Fibroblast of lung (primary cell): ENCODE measurements at places on chromosomes 16 and 17.

GRCh38 chr16:9526791-9527190, 435.3 kb downstream of the HAPSTR1 start:
- no peak for DNase-seq

- DNase-seq = peak; percentile 32
These were observed 25.3 kb upstream of the KSR1 start for GRCh38 chr17:27430882-27431491.

GRCh38 chr16:3712861-3713372, 4.4 kb downstream of the TRAP1 start:
- no peak for DNase-seq

DNA sequence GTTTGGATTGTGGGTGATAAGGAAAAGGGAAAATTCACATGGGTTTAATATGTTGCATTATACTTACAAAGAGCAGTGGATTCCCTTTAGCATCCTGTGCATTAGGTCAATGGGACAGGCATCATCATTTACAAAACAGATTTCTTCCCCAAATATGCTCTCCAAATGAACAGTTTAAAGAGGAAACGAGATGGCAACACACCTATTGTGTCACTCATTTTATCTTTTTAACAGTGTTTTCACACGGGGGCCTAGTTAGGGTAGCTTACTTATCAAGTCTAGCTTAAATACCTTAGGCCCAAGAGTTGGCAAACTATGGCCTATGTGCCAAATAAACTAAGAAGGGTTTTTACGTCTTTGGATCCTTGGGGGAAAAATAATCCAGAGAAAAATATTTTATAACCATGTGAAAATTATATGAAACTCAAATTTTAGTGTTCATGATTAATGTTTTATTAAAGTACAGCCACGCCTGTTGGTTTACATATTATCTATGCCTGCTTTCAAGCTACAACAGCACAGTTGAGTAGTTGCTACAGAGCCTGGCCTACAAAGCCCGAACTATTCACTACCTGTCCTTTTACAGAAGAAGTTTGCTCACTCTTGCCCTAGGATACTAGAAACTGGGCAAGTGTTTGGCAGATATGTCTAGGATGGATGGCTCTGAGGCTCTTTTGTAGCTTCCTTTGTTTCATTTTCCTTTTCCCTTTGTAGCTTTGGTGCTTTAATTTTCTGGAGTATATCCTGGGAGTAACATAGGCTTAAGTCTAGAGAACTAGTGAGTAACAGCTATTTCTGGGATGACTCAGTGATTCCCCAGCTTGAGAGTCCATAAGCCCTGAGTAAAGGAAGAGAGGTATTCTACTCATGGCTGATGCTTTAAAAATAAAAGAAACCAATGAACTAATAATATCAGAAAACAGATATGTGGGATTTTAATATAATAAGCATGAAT, 12.4 kb downstream of the NUP93 start:
- DNase-seq = peak; percentile 91

- DNase-seq = no peak
These were observed 62.3 kb upstream of the HS3ST2 start for GRCh38 chr16:22751685-22752084.

GRCh38 chr17:79619636-79620206, 8.9 kb upstream of the RBFOX3 start:
- no peak for DNase-seq

DNA sequence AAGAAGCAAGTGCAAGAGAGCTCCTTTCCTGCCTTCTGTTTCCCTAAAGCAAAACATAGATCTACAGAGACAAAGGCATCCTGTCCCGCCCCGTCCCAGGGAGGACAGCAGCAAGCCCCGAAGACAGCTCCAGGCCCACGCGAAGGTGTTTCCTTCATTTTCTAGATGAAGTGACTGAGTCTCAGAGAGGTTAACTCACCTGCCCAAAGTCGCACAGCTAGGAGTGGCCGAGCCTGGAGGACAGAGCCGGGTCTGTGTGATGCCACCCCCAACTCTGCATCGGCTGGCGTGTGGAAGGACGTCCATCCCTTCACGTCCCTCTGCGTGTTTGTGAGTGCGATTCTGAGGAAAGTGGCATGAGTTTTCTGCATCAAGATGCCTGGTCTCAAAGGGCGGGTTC, 187.2 kb upstream of the CHMP6 start:
- no peak for DNase-seq

GRCh38 chr16:89431158-89431584, 59.2 kb downstream of the ANKRD11 start:
- DNase-seq = peak; percentile 89

GRCh38 chr16:10123141-10123540, 59.1 kb downstream of the GRIN2A start:
- DNase-seq = no peak

- no peak for DNase-seq
These were observed 125.3 kb upstream of the SALL1 start for GRCh38 chr16:51276336-51276735.

DNA sequence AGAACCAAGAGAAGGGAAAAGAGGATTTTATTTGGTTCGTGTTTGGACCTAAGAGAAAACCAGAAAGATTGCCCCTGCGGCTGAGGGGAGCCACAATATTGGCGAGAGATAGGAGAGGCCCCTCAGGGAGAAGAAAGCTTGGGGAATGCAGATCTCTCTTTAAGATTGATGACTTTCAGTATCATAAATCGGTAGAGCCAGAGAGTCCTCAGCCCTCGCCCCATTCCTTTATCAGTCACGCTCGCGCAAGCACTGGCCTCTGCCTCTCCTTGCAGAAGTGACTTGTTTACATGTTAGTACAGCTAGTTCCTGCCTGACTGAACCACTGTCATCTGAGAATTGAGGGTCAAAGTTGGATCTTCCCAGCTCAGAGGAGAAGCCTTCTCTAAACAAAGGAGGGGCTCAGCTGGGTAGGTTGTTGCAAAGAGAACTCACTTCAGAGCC, 21.5 kb upstream of the KRT19 start:
- DNase-seq = no peak

DNA sequence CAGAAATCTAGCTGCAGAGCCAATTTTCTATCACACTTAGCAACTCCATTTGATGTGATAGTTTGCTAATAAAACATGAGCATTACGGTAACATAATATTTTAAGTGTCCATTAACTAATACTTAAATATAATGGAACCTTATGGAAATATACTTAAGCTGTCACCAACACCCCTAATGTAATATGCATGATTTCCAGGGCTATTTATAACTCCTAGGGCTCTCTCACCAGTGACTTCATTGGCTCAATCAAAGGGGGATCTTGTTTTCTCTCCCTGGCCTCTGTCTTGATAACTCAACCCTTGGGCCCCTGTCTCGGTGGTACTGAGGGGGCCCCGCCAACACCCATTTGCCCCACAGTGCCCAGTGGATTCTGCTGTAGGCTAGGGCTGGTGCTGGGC, 170.4 kb downstream of the SALL1 start:
- DNase-seq = no peak

GRCh38 chr16:24810951-24811843, 34.6 kb upstream of the SLC5A11 start:
- DNase-seq = no peak

DNA sequence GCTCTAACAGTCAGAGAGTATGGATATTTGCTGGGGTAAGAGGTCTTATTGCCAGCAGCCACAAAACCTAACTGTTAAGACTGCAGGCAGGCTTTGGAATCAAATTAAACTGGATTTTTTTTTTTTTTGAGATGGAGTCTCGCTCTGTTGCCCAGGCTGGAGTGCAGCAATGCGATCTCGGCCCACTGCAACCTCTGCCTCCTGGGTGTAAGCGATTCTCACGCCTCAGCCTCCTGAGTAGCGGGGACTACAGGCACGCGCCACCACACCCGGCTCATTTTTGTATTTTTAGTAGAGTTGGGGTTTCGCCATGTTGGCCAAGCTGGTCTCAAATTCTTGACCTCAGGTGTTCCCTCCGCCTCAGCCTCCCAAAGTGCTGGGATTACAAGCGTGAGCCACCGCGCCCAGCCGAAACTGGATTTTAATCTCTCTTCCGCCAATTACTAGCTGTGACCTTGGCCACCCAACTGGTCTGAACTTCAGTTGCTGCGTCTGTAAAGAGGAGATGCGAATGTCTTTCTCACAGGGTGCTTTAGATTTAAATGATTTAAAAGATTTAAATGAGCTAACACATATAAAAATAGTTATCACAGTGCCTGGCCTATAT, 842 bp downstream of the MRPL10 start:
- DNase-seq = no peak

GRCh38 chr16:80570106-80570478, 29.3 kb downstream of the DYNLRB2 start:
- peak; percentile 95 for DNase-seq

- no peak for DNase-seq
These were observed 12.0 kb downstream of the CPSF4L start for GRCh38 chr17:73249700-73250099.

GRCh38 chr16:86971251-86971650, 345.9 kb downstream of the C16orf95 start:
- no peak for DNase-seq

DNA sequence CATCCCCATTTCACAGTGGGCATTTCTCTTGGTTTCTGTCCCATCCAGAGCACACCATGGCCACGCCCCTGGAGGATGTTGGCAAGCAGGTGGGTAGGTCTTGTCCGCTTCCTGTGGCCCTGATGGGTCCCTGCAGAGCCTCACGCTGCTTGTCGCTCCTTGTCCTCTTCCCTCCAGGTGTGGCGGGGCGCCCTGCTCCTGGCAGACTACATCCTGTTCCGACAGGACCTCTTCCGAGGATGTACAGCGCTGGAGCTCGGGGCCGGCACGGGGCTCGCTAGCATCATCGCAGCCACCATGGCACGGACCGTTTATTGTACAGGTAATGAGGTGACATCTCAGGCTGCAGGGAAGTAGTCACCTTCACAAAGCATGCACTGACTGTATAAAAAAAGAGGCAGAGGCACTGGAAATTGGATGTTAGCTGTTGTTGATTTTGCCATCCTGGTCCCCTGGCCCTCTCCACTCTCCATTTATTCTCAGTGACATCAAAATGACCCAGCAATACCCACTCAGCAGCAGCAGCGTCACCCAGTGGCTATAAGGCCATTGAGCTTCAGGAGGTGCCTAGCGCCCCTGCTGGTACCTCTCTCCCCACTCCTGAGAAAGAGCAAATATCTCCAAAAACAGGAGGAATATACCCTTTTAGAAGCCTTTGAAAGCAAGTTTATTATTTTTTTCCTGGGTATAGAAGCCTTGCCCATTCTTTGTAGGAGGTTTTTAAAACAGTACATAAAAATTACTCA, 13.7 kb downstream of the METTL22 start:
- DNase-seq = peak; percentile 25

DNA sequence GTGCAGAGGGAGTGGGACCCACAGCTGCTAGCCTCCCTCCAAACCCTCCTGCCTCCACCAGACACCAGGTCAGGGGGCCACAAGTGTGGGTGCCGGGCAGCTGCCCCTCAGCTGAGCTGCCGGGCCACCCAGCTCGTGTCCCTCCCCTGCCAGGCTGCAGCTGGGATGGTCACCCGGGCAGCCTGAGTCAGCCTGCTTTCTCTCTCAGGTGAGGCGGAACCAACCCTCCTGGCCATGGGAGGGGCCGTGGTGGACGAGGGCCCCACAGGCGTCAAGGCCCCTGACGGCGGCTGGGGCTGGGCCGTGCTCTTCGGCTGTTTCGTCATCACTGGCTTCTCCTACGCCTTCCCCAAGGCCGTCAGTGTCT, 6.9 kb downstream of the SLC16A3 start:
- no peak for DNase-seq

GRCh38 chr16:49465661-49466528, 92.3 kb downstream of the C16orf78 start:
- DNase-seq = no peak

GRCh38 chr17:1847191-1847590, 17.4 kb downstream of the RPA1 start:
- no peak for DNase-seq

GRCh38 chr17:9218064-9218635, 196.8 kb downstream of the NTN1 start:
- no peak for DNase-seq

DNA sequence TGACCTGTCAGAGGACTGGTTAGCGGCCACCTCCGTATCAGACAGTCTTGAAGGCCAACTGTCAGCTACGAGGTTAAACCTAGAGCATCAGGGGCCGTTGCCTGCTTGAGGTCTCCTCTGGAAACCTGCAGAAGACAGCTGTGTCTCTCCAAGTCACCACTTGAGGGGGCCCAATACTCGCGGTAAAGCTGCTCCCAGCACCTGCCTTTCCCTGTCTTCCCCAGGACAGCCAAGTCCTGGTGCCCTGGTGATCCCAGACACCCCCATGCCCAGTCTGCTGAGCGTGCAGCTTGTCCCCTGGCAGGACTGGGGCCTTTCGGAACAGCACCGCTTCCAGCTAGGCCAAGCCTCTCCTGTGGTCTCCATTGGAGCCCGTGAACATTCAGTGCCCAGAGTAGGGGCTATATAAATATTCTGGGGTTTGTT, 80.1 kb downstream of the DNAH17 start:
- peak; percentile 60 for DNase-seq

DNA sequence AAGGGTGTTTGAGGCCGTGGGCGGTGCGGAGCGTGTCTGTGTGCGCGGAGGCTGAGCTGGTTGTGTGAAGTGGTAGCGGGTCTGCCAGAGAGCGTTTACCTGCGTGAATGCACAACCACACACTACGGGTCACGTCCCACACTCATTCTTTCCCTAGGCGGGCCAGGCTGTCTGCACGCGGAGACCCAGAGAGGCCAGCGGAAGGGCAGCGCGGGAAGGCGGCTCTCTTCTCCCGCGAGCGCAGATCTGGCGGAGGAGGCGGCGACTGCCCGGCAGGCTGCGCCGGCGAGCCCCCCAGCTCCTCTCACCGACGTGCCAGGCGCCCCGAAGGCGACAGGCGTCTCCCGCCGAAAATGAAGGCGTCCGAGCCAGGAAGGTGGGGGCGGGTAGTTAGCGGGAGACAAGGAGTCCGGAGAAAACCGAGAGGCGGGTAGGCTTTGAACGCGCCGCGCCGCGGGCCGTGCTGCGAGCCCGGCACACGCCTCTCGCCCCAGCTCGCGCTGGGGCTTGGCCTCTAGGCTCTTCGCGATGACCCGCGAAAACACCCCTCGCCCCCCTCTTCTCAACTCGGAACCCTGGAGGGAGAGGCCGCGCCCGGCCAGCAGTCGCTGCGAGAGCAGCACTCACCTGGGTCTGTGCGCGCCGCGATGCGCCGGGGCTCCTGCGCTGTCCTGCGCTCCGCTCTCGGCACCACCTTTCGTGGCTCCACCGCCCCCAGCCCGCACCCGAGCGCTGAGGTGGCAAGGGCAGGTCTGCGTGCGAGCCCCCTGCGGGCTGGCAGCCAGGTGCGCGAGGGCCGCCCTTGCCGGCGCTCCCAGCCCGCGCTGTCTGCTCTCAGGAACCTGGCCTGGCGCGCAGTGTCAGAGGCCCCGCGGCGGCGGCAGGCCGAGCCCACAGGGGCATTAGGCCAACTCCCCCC, 2.0 kb upstream of the FOXF1 start:
- DNase-seq = peak; percentile 38

- no peak for DNase-seq
These were observed 2.8 kb downstream of the SNRNP25 start for GRCh38 chr16:56231-56927.
